Left renal pelvis (tissue), 4 donors: ENCODE measurements at places on chromosomes 13 and 19. TPM values are rescaled to one million over a fixed set of nuclear protein-coding genes. Genes with fewer than 3 reads are reported as not detected.

DNA sequence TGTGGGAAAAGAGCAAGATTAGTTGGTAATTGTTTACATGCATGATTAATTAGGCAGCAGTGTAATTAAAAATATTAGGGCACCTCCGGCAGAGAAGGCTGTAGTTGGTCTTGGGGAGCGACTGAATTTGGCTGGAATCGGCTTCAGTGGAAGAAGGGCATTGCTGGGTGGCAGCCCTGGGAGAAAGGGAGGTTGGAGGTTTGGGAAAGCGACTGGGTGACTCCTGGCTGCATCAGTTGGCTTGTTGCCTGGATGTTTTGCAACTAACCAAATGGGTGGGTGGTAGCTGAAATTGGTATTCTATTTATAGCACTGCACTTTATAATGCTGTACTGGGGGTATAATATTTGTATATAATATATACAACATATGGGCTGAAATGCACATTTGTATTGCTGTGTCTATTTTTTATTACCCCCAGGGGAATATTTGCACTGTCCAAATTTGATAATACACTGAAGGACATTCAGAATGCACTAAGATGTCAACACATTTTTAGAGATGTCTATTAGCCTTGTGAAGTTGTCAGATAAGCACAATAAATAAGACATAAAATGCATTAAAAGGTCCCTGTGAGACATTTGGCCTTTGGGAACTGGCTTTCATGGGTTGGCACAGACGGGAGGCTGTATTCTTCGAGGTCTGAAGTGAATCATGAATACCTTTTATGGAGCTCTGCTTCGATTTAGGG, 1.7 kb downstream of the B3GLCT start:
- no peak for DNase-seq

DNA sequence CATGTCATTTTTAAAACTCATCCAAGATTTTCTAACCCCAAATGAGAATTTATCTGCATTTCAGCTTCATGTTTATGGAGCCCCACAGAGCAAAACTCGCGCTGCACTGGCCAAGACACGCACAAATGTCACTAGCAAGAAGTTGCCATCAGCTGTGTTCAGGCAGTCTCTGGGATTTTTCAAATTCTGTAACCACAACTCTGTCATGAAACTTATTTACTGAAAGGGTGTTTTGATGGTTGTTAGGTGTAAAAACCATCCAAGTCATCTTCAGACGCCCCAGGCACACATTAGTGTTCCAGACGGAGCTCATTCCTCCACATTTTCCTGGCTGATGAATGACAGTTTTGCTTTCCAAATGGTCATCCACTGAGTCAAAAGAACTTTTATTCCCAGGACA, 63.4 kb downstream of the SLC7A1 start:
- no peak for DNase-seq

DNA sequence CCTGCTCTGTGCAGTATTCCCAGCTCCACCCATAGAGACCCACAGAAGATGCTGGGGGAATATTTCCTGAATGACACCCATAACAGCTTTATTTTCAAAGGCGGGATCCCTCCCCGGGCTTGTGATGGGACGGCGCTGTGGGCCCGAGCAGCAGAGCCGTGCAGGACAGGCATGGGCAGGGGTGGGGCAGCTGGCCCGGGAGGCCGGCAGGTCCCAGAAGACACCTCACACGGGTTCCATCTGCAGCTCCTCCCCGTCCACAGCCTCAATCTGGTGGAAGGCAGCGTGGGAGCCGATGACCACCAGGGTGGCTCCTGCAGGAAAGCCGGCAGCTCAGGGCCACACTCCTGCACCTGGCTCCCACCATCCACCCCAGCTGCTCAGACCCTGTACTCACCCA, 2.5 kb downstream of the RABAC1 start:
- no peak for DNase-seq

GRCh38 chr19:1954532-1954933, 13.6 kb downstream of the CSNK1G2 start:
- no peak for DNase-seq

DNA sequence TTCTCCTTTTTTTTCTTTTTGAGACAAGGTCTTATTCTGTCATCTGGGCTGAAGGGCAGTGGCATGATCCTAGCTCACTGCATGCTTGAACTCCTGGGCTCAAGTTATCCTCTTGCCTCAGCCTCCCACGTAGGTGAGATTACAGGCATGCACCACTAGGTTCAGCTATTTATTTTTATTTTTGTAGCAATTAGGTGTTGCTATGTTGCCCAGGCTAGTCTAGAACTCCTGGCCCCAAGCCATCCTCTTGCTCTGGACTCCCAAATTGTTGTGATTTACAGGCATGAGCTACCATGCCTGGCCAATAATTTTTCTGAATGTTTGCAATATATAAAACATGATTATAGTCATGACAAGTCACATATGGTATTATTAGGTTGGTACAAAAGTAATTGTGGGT, 161.1 kb upstream of the ATXN8OS start:
- no peak for DNase-seq

DNA sequence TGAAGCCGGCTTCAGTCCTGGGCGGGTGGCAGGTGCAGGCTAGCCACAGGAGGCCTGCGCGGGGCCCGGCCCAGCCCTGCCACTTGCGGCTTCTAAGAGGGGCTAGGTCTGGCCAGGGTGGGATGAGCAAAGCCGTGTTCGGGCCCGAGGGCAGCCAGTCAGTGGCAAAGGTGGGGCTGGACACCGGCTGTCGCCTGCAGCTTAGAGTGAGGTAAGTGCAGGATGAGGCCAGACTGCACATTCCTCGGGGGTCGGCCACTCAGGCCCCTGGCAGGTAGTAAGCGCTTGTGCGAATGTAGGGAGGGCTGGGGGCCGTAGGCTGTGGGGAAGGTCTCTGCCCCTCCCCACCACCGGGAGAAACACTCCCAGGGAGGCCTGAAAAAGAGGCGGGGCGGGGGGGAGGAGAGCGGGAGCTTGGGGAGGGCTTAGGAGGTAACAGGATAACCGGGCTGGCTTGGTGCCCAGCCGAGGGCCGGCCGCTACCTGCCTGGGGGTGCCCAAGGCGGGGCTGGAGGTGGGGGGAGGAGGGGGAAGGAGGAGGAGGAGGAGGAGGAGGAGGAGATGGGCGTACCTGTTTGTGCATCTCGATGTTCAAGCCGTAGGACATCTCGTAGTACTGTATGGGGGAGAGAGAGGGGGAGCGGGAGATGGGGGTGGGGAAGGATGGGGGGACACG, 6.4 kb downstream of the TLE5 start:
- DNase-seq = no peak

- DNase-seq = no peak
Measured at GRCh38 chr13:75329723-75330122, 152.2 kb downstream of the TBC1D4 start.

GRCh38 chr19:38388349-38389100, at the start of gene SPRED3:
SPRED3 (plus strand) TSS chr19:38388697; CDS start chr19:38390303, 1,606 bp downstream.
- peak; percentile 33 for DNase-seq

- DNase-seq = no peak
Measured at GRCh38 chr13:51603716-51604115, 19.5 kb downstream of the WDFY2 start.

DNA sequence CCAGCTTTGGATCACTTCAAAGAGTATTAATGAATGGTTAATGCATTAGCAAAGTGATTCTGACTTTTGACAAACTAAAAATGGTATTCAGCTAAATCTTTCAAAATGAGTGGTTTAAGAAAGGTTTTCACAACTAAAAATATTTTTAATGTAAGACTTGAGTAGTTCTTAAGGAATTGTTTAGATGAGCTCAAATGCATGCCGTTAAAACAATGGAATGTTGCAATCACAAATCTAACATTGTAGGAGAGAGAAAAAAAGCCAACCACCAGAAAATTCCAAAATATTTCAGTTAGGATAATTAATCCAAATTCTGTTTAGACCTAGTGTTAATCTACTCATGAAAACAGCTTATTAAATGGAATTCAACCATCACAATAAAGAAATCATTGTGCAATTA, 1044.8 kb upstream of the SLC10A2 start:
- no peak for DNase-seq

DNA sequence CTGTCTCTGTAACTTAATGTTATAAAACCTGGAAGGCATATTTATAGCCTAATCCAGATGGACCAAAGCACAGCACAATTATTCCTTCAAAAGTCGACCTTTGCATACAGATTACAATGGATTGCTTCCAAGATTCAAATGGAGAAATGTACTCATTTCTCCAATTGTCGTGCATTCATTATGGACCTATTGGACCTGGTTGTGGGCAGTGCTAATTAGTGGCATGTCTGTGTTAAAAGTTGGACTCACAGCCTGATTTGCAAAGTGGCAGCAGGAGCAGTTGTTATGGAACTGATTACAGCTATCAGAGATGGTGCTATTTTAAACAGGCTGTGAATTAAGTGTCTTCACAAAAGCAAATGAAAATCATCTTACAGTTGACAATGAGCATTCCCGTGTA, 1529.3 kb upstream of the SLC10A2 start:
- DNase-seq = no peak

DNA sequence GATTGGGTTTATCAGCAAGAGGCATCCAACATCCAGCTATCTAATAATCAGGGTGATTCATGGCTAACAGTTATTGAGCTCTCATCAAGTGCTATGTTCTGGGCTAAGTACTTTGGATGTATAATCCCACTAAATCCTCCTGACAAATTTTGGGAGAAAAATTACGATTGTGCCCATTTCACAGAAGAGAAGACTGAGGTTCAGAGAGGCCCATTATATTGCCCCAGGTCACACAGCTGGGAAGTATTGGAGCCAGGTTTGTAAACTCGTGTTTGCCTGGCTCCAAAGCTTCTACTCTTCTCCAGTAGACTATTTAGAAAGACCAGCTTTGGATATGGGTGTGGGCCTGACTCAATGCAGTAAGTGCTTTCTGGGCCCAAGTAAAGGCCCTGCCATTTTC, 20.9 kb upstream of the CALM3 start:
- no peak for DNase-seq

DNA sequence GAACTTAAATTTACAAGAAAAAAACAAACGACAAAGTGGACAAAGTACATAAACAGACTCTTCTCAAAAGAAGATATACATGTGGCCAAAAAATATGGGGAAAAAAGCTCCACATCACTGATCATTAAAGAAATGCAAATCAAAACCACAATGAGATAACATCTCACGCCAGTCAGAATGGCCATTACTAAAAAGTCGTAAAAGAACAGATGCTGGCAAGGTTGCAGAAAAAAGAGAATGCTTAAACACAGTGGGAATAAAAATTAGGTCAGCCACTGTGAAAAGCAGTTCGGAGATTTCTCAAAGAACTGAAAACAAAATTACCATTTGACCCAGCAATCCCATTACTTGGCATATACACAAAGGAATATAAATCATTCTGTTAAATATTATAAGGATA, 132.7 kb downstream of the UGGT2 start:
- DNase-seq = no peak

- DNase-seq = no peak
Measured at GRCh38 chr19:6773323-6773931, 919 bp downstream of the VAV1 start.

DNA sequence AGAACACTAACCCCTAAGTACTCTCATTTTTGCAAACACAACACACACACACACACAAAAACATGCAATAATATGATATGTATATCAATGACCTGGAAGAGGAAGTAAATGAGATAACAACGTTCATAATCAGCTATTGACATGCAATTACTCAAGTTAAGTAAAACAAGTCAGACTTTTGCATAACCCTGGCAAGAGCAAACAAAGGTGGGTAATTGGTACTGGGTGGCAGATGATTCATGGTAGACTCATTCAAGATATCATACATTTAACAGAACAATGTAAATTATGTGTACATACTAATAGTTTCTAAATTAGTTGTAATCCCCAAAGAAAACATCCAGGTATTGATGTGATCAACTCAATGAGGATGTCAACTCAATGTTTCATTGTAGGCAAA, 508.8 kb downstream of the DACH1 start:
- no peak for DNase-seq

DNA sequence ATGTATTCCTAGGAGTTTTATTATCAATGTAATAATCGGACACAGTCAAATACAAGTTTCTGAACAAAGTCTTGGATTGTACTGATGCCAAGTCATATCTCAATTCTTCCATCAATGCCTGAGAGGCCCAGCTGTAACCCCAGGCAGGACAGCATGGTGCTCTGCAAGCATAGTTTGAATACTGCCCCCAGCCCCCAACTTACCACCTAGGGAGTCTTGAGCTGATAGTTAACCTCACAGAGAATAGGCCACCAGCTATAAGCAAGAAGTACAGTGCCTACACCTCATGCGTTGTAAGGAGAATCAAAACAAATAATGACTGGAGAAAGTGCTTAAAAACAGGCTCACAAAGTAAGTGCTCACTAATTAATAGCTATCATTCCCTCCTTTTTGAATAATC, 2.7 kb downstream of the PROSER1 start:
- no peak for DNase-seq

DNA sequence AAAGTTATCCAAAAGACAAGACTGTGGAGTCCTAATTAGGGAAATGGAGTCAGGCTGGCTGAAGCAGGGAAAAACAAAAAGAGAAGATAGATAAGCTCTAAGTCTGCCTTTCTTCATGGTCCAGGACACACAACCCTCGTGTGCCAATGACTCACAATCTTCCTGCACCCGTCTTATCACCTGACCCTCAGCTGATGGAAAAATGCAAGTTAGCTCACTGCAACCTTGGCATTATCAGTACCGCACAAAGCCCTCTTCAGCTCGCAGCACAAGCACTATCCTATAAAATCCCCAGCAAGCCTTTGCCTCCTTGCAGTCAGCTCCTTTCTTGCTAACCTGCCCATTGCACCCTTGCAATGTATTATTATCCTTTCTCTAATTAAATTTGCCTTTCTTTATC, 4.3 kb downstream of the OR7A5 start:
- no peak for DNase-seq

- DNase-seq = no peak
Measured at GRCh38 chr19:20860339-20860738, 62.7 kb upstream of the ZNF85 start.

DNA sequence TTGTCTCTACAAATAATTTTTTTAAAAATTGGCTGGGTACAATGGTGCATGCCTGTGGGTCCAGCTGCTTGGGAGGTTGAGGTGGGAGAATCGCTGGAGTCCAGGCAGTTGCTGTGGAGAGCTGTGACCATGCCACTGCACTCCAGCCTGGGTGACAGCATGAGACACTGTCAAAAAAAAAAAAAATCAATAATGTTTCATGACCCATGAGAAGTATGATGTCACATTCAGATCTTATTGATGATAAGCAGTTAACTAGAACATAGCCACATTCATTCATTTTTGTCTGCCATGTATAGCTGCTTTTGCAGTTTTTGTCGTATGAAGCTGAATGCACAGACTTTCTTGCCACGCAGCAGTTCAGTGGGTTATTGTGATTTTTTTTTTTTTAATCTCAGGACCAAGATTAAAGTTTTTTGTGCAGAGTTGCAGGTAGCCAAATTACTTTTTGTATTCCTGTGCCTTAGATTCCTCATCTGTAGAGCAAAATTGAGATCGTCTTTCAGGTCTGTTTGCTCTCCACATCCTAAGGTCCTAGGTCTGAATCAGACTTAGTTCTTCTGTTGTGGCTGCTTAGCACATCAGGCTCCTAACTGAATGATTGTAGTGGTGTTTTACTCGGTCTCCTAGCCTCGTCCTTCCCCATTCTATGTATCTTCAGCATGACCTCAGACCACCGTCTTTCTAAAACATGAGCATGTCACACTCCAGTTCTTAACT, 145.2 kb downstream of the GGACT start:
- DNase-seq = no peak

- DNase-seq = no peak
Measured at GRCh38 chr13:25064396-25064795, 31.5 kb upstream of the PABPC3 start.

GRCh38 chr13:85541476-85541875, 257.7 kb downstream of the SLITRK6 start:
- DNase-seq = no peak

Gene SCEL
- 0.07 TPM for polyA plus RNA-seq

Gene ZNF575
- 5.8 TPM for polyA plus RNA-seq

Gene APOC4
- polyA plus RNA-seq = not detected

Gene ZNF569
- 10.0 TPM for polyA plus RNA-seq
